ENCODE measurements at places on chromosomes 12 and 14.
A peak's percentile ranks its signal among the peaks of the same experiment; 100 is the strongest.

- DNase-seq = no peak
These were observed 233.2 kb upstream of the AMIGO2 start for GRCh38 chr12:47312808-47313426.

DNA sequence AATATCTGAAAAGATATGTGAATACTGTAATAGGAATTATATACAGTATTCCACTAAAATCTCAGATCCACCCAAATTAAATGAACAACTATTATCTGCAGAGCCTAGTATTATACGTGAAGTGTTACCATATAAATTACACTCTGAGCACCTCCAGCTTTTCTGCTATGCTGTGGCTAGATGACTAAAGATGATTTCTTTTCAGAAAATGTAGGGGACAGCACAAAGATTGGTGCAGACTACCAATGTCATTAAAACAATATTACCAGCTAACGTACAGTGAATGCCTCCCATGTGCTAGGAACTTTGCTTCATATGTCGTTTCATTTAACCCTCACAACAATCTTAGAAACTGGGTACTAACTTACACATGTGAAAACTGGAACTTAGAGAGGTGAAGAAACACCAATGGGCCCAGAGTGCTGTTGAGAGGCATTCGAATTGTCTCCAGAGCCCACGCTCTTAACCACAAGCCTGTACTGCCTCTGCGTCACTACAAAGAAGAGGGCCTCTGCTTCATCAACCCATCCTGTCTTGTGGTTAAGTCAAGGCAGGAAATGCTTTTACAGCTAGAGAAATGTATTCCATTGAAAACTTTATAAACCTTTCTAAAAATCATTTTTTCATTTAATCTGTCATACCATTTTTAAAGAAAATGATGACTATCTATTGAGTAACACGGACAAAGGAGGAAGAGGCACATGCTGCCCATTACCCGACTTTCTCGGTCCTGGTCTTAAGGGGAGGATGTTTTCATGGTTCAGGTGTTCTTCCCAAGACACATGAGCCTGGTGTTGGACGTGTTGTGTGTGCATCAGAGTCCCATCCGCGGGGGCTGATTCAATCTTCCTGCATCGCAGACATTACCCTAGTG is 1.3 kb downstream of the GPR65 start:
- DNase-seq = no peak

DNA sequence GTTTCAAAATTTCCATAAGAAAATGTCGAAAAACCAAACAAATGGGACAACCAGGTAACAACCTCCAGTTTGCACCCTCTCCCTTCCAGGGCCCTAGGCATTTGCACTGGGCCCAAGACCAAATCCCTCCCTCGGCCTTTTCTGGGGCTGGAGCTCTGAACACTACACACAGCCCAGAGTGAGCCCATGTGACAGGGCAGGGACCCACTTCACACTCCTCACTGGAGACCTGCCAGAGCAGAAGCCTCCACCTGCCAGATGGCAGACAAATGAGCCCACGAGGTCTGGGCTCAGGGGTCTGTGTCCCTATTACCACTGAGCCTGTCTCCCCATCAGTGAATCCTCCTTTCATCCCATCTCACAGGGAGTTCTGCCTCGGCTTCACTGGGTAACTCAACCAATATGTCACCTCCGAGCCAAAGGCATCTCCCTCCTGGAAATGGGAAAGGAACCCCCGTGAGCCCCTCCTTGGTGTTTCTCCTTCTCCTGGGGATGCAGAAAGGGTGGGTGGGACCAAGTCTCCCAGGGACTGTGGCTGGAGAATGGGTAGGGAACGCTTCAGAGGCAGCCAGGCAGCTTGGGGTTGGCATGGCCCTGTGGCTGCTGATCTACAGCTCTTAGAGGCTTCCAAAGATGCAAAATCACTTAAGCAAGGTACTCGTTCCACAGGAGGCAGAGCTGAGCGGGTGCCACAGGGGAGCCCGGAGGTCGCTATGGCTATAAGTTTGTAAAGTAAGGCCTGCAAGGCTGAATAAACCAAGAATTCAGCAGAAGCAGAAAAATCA is 10.6 kb downstream of the VWF start:
- DNase-seq = no peak

DNA sequence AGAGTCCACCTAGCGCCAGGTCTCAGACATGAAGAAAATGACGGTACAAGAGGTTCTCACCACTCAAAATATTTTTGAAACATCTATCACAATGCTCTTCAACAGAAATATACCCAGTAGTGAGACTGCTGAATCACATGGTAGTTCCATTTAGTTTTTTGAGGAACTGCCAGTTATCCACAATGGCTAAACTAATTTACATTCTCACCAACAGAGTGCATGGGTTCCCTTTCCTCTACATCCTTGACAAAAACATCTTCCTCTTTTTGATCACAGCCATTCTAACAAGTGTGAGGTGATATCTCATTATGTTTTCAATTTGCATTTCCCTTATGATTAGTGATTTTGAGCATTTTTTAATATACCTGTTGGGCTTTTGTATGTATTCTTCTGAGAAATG is 5.7 kb upstream of the GPR65 start:
- DNase-seq = no peak

DNA sequence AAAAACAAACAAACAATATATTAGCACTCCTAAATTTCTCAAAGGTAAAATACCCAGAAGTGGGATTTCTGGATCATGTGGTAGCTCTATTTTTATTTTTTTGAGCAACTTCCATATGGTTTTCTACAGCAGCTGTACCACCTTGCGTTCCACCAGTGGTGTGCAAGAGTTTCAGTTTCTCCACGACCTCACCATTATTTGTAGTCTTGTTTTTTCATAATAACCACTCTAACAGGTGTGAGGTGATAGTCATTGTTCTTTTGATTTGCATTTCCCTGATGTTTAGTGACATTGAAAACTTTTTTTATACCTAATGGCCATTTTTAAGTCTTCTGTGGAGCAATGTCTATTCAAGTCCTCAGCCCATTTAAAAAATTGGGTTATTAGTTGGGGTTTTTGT is 127.3 kb upstream of the SLC38A2 start:
- no peak for DNase-seq

- DNase-seq = no peak
These were observed 30.3 kb upstream of the AMIGO2 start for GRCh38 chr12:47110011-47110541.

DNA sequence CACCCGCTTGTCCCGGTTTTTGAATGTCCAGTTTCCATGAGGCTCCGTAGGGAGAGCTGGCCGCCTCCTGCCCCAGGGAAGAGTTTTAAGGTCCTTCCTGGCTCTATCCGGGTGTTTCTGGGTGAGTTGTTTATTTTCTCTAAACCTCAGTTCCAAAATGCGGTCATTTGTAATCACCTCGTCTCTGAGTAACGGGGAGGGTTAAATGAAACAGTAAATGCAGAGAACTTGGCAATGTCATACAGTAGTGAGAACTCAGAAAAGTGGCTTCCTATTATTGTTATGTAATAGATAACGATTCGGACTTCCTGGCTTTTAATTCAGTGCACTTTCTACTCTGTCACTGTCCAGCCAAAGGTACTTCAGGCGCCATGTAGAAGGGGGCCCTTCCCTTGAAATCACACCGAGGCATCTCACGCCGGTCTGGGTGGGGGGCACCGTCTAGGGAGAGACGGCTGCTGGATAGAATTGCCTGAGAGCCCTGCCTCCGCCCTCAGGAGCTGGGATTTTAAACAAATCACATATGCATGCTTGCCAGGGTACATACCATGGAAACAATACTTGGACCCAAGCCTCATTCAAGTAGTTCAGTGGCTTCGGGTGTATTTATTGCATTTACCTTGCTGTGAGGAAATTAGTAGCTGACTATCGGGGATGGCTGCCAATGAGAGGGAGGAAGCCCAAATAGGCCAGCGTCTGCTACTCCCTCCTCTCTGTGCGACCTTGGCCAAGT is 26.4 kb downstream of the NOS1 start:
- DNase-seq = no peak

GRCh38 chr12:55847033-55847432 is 4.3 kb upstream of the MMP19 start:
- peak; percentile 63 for DNase-seq
